ENCODE measurements at places on chromosomes 3 and 15.

GRCh38 chr15:82128401-82129148 is 82.8 kb upstream of the MEX3B start:
- no peak for DNase-seq

- DNase-seq = no peak
Measured at GRCh38 chr3:78900426-78900825, 867.4 kb downstream of the ROBO1 start.

GRCh38 chr15:58064980-58065444 is 499 bp downstream of the ALDH1A2 start:
- DNase-seq = no peak

DNA sequence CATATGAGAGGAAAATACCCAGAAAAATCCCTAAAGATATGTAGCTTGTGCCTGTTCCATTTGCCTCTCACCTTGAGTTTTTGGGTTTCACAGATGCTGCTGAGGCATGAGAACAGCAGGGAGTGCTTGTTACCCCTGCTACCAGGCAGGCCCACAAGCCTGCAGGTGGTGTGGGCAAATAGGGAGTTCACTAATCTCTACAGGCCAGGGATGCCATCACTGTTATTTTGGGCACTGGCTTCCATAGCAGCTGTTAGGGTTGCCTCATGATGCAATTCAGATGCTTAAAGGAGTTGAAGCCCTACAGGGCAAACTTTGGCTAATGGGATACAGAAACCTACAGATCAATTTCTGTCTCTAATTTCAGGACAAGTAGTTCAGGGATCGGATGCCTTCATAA is 873.5 kb downstream of the OTOL1 start:
- no peak for DNase-seq

- DNase-seq = no peak
Measured at GRCh38 chr3:105906345-105906744, 37.5 kb upstream of the CBLB start.

GRCh38 chr15:100595964-100596363 is 6.0 kb downstream of the LINS1 start:
- DNase-seq = no peak

- peak; percentile 35 for DNase-seq
Measured at GRCh38 chr3:60086811-60087210, 1037.0 kb upstream of the CFAP20DC start.

DNA sequence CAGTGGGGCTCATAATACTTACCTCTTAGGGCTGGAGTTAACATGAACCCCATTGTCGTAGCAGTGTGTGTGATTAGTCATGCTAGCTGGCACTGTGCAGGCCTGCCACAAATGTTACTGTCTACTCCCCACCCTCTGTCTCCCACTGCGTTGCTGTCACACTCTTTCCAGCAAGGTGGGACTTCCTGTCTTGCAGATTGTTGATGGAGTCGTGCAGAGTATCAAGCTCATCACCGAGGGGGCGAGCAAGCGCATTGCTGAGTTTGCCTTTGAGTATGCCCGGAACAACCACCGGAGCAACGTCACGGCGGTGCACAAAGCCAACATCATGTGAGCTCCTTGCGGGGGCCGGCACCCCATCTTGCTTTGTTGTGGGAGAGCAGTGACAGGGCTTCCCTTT is 12.9 kb downstream of the IDH3A start:
- DNase-seq = no peak

GRCh38 chr3:43144761-43145490 is 39.0 kb upstream of the POMGNT2 start:
- DNase-seq = no peak

DNA sequence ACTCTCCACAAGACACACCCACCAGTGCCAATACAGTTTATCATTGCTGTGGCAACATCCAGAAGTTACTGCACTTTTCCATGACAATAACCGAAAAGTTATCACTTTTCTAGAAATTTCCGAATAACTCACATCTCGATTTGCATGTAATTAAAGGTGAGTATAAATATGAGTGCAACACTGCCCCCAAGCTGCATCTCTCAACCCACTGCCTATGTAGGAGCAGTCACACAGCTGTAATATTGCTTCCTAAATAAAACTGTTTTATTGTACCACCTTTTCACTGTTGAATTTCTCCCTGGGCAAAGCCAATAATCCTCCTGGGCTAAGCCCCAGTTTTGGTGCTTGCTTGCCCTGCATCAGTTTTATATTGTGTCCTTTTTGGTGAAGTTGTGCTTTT is 601.0 kb upstream of the EPHA6 start:
- DNase-seq = no peak

Measured in activated CD4-positive, CD25-positive, alpha-beta regulatory T cell treated with anti-CD3 and anti-CD28 coated beads, Interleukin-2, amount 50 U/mL, for 72 hours (primary cell).